ENCODE measurements at places on chromosomes 16 and 17. TPM values are rescaled to one million over a fixed set of nuclear protein-coding genes. Genes with fewer than 3 reads are reported as not detected.

SETD6 gene
- 18.7 TPM for total RNA-seq

CDK5R1 gene
- total RNA-seq: 224 TPM

CD300LF gene
- 0.25 TPM for total RNA-seq

ZNF423 gene
- total RNA-seq: 10.6 TPM

TANGO6 gene
- total RNA-seq: 22.4 TPM

GDPD1 gene
- total RNA-seq: 43.3 TPM

ATP1B2 gene
- total RNA-seq: 13.8 TPM

FOXJ1 gene
- total RNA-seq: 4.2 TPM

CDH13 gene
- total RNA-seq: 23.1 TPM

SHISA6 gene
- total RNA-seq: 5.4 TPM

TBC1D26 gene
- total RNA-seq: 1.2 TPM

MON1B gene
- total RNA-seq: 8.9 TPM

MYH10 gene
- 107 TPM for total RNA-seq

GLIS2 gene
- 5.7 TPM for total RNA-seq

KRT28 gene
- 0.25 TPM for total RNA-seq

OTOA gene
- total RNA-seq: 0.25 TPM

RNF222 gene
- not detected for total RNA-seq

KRT35 gene
- total RNA-seq: not detected

TMIGD1 gene
- not detected for total RNA-seq

RNF227 gene
- 10.8 TPM for total RNA-seq

TGFB1I1 gene
- total RNA-seq: 2.0 TPM

TRIM25 gene
- total RNA-seq: 3.2 TPM

ODAD4 gene
- 1.7 TPM for total RNA-seq

ASIC2 gene
- total RNA-seq: 13.5 TPM

ANKFN1 gene
- 4.4 TPM for total RNA-seq

EVI2B gene
- total RNA-seq: 0.49 TPM

DOC2A gene
- 13.5 TPM for total RNA-seq

MYH2 gene
- under 0.01 TPM for total RNA-seq

SUPT6H gene
- total RNA-seq: 38.1 TPM

ESRP2 gene
- total RNA-seq: not detected

TRIM72 gene
- 0.49 TPM for total RNA-seq

CENPN gene
- total RNA-seq: 5.4 TPM

MRPL10 gene
- 7.9 TPM for total RNA-seq

ASB16 gene
- total RNA-seq: not detected

ABAT gene
- 78.9 TPM for total RNA-seq

GSG1L gene
- total RNA-seq: 3.7 TPM

TBC1D3H gene
- not detected for total RNA-seq
